ENCODE measurements at places on chromosomes 6 and 20.

DNA sequence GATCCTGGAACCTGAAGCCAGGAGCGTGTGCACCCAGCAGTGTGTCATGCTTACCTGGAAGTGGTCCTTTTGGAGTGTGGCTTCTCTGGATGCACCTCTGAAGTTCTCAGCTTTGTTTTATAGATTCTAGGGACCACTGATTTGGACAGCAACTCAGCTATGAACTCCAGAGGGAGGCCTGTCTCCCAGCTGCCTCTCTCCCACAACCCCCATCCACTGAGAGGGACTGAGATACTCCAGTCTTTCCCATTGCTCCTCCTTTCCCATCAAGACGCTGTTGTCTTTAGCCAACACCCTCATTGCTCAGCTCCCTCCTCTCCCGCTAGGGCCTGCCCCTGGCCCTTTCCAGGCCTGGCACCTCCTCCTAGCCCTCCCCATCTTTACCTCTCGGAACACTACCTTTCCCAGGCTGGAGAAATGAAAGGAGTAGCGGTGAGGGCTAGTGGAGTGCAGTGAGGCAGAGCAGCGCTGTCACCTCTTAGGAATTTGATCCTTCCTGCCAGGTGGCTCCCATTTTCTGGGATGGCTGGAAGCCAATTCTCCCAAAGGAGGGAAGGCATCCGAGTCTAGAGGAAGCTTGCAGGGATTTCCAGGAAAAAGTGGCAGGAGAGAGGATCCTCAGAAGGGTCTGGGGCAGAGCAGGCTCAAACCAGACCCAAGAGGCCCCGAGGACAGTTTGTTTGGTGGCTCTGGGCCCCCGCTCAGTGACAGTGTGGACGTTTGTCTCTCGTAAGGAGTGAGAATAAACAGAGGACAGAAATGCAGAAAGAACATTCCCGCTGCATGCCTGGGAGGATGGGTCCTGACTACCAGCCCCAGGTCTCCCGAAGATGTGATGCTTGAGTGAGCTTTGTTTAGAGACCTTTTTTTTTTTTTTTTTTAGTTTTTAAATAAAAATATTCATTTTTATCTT, at the start of gene LRRN4:
Gene LRRN4, minus strand, starts transcription at position 285 of the 913 bp plus-strand sequence. CDS start 1,261 bp downstream, outside the sequence.
- DNase-seq: peak; percentile 86

GRCh38 chr6:162331911-162332310, 395.7 kb downstream of the PRKN start:
- no peak for DNase-seq

DNA sequence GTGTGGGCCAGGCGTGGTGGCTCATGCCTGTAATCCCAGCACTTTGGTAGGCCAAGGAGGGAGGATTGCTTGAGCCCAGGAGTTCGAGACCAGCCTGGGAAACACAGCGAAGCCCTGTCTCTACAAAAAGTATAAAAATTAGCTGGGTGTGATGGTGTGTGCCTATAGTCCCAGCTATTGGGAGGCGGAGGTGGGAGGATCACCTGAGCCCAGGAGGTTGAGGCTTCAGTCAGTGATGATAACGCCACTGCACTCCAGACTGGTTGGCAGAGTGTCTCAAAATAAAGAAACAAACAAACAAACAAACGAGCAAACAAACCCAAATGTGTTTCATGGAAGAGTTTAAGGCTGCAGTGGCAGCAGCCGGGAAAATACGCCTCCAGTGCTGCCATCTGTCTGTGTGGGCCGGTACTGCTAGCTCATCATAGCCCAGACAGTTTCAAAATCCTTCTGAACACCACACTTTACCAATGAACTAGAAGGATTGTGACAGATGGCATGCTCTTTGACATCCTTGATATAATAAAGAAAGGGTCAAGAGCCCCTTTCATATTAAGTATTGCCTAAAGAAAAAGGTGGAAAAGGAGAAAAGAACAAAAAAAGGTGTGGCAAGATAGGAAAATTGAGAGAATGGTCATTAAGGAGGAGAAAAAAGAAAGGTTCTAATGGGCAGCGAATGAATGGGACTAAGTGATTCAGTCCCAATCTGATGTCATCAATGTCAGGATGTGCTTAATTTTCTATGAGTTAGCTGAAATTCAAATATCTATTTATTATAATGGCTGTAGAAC, 298.6 kb downstream of the SYNE1 start:
- peak; percentile 46 for DNase-seq

GRCh38 chr20:50323777-50324775, 133.4 kb downstream of the CEBPB start:
- no peak for DNase-seq

- no peak for DNase-seq
Observed at GRCh38 chr6:13351271-13351670, 22.9 kb upstream of the TBC1D7 start.

DNA sequence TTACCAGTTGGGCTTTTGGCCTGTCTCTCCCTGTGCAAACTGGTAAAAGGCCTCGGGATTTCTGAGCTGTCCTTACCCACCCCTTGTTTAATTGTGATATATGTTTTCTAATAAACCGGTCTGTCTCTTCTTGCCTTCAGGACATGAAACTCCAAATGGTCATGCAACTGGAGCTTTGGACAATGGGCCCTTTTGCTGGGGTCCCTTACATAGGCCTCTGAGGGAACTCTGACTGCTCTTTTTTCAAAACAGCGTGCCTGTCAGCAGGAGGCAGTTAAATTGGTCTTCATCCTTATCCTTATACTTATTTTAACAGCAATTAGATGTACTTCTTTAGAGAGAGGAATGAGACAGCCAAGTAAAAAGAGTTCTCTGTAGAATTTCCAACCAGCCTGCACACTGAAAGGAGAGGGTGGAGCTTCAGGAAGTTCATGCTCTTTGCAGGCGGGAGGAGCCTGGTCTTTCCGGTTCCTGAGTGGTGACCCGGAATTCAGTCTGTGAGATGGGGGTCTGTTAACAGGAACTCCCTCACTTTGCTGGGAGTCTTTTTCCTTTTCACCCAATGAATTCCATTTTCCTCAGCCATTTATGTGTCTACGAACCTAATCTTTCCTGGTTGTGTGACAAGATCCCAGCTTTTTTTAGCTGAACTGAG, 299.6 kb upstream of the GJE1 start:
- no peak for DNase-seq

GRCh38 chr6:53294095-53294494, 54.7 kb downstream of the ELOVL5 start:
- no peak for DNase-seq

- DNase-seq: no peak
Observed at GRCh38 chr6:4973982-4974745, 29.7 kb downstream of the RPP40 start.

DNA sequence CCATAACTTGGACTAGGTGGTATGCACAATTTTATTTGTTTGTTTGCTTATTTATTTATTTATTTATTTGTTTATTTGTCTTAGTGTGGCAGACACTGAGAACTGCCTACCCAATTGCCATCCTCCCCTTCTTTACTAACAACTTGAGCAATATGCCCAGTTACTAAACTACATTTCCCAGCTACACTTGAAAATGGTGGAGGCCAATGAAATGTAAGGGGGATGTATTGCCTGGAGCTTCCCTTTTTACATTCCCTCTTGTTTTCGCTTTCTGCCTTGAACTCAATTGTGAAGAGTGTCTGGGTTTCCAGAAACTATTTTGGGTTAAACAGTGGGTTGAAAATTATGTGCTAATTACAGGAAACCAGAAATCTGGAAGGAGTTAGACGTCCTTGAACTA, 152.7 kb upstream of the FKBP1C start:
- no peak for DNase-seq

Measured in urothelium cell line (cell line).